Small intestine (tissue), 16 donors: ENCODE measurements at places on chromosomes 7 and 10. TPM values are rescaled to one million over a fixed set of nuclear protein-coding genes. Genes with fewer than 3 reads are reported as not detected.

Gene RARRES2
- 34.9 TPM for polyA plus RNA-seq

Gene SLC26A5
- not detected for polyA plus RNA-seq

Gene RTKN2
- polyA plus RNA-seq, result 0.89 TPM

Gene TNPO3
- polyA plus RNA-seq, result 14.1 TPM

Gene CYP3A4
- polyA plus RNA-seq, result 310 TPM

Gene PAX4
- polyA plus RNA-seq, result 4.9 TPM

Gene C10orf105
- polyA plus RNA-seq, result not detected

Gene CCDC172
- not detected for polyA plus RNA-seq

Gene GIMAP4
- 14.1 TPM for polyA plus RNA-seq

- no peak for DNase-seq
Measured at GRCh38 chr10:44306762-44307161, 78.1 kb downstream of the CXCL12 start.

- DNase-seq, result no peak
Measured at GRCh38 chr10:94439275-94439861, 37.0 kb downstream of the TBC1D12 start.

DNA sequence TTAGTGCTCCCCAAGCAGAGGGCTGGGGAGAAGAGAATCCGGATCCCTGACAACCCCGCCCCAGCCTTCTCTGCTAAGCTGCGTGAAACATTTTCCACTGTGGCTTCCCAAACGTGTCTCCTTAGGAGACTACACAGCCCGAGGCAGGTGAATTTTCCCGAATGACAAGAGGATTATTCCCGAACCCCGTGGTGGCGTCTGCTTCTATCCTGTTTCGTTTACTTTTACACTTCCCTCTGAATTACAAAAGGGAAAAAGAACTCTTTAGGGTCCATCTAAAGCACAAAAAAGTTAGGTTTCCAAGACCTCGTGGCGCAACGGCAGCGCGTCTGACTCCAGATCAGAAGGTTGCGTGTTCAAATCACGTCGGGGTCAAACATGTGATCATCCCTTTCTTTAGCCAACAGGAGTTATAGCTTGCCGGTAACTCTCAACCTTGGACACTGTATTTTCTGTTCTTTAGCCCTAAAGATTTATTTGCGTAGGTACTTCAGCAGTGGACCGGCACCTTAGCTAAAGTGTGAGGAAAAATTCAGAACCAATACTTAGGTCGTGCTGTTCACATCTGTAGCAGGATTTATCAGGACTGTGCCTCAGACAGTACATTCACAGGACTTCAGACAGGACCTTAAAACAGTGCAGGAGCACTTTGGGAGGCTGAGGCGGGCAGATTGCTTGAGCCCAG lies 3.2 kb upstream of the ZNF789 start:
- no peak for DNase-seq

DNA sequence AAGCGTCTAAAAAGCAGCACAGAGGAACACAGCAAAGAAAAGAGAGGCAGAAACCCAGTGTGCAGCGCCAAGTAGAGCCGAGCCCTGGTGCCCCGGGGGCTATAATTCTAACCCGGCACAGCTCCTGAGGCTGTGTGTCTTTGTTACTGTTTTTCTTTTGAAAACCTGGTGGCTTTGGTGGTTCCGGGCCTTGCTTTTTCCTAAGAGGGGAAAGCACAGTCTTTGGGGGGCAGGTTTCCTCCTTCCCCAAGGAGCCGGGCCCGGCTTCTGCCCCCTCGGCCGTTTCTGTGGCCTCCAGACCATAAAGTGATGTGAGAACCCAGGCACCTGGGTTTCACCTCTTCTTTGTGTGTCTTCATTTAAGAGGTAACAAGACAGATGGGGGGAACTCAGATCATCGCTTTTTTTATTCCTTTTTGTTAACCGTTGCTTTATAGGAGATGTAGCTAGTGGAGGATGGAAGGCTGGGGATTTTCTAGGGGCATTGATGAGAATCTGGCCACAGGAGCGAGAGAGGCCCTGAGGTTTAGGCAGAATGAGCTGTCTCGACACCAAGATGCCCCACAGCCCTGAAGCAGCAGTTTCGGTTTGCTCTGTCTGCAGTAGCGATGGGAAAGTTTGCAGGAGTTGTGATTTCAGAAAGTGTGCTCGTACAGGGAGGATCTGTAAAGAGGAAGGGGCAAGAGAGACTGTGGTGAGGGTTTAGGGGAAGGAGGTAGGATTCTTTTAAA lies 367.8 kb upstream of the GALNT17 start:
- no peak for DNase-seq

GRCh38 chr10:79123547-79123963 lies 54.8 kb downstream of the ZMIZ1 start:
- no peak for DNase-seq

- no peak for DNase-seq
Measured at GRCh38 chr10:120575411-120575810, 118.4 kb downstream of the PLPP4 start.

- peak; percentile 77 for DNase-seq
Measured at GRCh38 chr7:100200693-100201092, 19.1 kb upstream of the PVRIG start.

DNA sequence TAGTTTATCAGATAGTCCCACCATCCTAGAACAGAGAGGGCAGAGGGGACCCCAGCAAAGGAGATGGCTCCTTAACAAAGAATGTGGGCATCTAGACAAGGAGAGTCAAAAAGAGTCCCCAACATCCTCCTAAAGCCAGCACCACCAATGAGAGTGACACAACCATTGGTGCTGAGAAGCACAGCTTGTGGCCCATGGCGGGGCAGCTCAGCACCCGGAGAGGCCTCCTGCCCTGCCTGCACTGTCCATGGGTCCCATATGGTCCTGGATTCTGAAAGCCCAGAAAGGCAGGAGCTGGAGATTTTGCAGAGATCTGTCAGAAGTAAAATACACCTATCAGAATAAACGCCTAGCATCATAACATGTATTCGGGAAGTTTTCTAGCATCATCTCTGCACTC lies 311.8 kb upstream of the ZNF32 start:
- DNase-seq, result no peak

- no peak for DNase-seq
Measured at GRCh38 chr10:100634034-100634433, 98.3 kb downstream of the HIF1AN start.

DNA sequence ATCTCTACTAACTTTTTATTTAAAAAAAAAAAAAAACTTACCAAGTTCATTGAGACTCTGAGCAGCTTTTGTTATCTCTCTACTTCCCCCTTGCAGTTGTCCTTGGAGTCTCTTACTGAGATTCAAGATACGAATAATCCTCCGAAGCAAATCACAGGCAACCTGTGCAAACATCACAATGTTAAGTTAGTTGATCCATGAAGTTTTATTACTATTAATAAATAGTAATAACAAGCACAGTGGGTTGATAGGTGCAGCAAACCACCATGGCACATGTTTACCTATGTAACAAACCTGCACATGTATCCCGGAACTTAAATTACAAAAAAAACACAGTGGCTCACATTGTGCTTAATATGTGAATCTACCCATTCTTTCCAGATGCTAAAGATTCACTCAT lies 36.5 kb downstream of the COG5 start:
- no peak for DNase-seq

DNA sequence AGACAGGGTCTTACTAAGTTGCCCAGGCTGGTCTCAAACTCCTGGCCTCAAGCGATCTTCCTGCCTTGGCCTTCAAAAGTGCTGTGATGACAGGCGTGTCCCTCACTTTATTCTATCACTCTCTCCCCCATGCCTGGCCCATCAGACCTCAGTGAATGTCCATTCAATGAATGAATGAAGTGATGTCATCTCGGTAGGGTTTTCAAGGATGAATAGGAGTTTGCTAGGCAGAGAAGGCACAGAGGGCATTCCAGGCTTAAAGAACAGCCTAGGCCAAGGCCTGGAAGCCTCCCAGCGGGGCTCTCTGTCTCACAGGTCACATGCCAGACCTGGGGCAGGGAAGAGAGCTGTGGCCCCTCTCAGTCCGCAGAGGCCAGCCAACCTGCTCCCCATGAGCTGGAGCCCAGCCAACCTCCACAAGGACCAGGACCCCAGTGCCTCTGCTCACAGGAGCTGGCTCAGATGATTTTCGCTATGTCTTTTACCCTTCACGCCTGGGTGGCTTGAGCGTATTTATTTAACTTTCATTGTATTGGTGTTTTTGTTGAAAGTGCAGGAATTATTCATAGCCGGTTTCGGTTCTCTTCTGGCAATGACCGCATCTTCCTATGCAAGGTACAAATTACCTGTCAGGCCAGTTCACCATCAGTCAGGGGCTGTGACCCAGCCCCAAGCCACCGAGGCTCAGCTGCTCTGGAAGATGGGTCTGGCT lies 11.8 kb upstream of the TNRC18 start:
- no peak for DNase-seq

DNA sequence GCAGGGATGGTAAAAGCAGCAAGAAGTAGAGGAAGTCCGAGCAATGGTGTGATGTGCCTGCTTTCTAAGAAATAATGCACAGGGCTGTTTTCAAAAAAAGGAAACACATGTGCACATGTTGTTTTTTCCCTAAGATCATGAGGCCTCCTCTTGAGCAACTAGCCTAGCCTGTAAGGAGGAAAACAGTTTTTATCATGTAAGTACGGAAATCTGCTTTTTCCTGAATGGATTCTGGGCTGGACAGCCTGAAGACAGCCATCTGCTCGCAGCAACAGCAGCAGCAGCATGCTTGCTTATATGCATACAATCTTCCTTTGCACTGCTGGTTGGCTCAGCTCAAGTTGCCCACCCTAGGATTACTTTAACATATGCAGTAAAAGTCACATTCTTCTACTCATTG lies 87.1 kb downstream of the HIBADH start:
- DNase-seq, result no peak

- DNase-seq, result peak; percentile 76
Measured at GRCh38 chr10:69644658-69645295, 14.7 kb downstream of the FAM241B start.

DNA sequence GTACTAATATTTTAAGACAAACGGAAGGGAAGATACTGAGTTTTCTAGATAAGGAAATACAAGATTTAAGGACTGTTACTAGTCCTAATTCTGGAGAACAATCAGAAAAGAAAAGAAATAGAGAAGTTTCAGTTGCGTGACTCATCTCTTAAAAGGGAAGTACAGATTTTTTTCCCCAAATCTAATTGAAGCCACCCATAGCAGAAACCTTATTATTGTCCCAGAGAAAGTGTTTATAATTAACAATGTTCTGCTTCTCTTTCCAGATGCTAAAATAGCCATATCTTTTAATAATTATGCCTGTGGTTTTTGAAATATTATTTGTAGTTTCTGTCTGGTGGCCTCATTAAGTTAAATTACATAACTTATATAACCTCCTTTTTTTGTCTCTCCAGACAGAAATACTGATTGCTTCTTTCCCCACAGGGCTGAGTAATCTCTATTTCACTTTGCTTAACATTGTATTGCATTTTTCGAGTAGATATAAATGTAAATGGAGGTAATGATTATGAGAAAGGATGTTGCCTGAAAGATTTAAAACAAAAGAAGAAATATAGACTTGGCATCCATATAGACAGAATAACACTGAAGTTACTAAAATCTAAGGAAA lies 240.7 kb upstream of the MBL2 start:
- DNase-seq, result no peak

- DNase-seq, result no peak
Measured at GRCh38 chr10:93280699-93281366, 201.3 kb downstream of the MYOF start.

DNA sequence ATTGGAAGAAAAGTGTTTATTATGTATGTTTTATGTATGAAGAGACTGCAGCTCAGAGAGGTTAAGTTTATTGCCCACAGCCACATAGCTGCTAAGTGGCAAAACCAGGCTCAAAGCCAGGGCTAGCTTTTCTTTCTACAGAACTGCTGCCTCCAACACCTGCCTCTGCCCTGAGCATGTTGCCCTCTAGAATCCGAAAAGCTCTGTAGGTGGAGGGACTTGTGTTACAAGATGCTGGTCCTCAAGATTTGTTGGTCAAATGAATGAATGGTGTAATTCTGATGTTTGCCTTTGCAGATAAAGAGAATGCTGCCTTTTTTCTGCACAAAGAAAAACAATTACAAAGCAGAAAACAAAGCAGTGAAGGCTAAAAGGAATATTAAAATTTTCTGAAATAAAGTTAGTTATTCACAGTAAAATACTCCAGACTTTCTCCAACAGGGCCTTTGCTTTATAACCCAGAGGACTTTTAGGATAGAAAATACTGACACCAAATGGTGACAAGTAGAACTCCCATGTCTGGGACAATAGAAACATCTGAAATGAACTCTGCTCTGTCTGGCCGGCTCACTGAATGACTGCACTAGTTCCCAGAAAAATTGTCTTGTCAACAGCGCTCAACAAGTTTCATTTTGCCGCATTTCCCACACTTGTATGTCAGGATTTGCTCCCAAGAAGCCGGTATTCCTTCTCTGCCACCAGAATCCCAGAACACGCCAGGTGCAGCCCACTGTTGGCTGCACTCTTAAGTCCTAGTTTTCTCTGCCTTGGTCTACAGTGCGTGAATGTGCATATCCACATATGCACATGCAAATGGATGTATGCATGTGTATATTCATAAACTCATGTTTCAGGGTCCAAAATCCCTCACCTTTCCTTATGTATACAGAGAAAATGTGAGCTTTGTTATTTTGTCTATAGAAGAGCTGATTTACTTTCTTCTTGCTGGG lies 11.0 kb upstream of the DNTT start:
- peak; percentile 76 for DNase-seq

- no peak for DNase-seq
Measured at GRCh38 chr7:27966219-27966780, 214.3 kb downstream of the JAZF1 start.
